ENCODE measurements at places on chromosomes 4 and X.

DNA sequence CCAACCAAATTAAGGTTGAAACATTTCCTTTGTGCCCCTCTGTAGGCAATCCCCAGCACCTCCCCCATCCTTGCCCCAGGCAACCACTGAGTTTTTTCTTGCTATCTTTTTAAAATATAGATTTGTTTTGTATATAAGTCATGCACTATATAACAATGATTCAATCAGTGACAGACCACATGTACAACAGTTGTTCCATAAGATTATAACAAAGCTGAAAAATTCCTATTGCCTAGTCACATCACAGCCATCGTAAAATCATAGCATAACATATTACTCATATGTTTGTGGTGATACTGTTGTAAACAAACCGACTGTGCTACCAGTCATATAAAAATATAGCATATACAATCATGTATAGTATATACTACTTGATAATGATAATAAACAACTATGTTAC lies 211.9 kb upstream of the NRK start:
- no peak for DNase-seq

GRCh38 chr4:164221631-164222030 lies 532.3 kb upstream of the SMIM31 start:
- no peak for DNase-seq

- no peak for DNase-seq
Measured at GRCh38 chrX:108029928-108030711, 14.7 kb upstream of the VSIG1 start.

GRCh38 chrX:73239242-73239641 lies 24.6 kb upstream of the NAP1L2 start:
- no peak for DNase-seq

DNA sequence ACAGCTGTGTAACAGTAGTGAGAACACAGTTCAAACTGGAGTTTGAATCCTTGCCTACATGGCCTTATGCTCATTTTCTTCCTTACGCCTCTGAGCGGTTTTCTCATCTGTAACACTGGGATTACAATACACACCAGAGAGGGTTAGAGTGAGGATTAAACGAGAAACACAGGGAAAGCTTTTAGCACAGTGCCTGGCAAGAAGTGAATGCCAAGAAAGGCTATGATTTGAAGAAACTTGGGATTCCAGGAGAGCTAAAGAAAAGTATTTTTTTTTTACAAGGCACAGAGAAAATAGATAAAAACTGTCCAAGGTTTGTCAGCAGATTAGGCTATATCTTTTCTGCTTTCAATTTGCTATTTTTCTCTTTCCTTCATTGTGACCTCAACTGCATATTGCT lies 246.4 kb downstream of the FBXW7 start:
- DNase-seq: no peak

DNA sequence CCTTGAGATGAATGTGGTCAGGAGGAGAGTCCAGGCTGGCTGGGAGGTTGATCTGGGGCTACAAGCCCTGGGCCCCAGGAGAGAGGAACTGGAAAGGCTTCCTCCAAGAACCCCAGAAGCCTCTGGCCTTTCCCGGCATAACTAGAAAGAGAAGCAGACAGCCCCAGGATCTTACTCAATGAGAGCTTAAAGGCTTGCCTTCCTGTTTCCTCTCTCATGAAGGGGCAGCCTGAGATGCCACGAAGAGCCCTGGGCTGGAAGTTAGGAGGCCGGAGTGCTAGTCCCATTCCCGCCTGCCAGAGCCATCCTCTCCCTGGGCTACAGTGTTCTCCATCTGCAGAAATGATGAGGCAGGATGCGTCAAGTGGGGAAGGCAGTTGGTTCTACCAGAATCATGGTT lies 20.1 kb upstream of the XPNPEP2 start:
- no peak for DNase-seq

GRCh38 chrX:107775734-107776511 lies at the start of gene TSC22D3:
TSC22D3 (minus strand) TSS chrX:107775787; CDS start chrX:107775419, 368 bp downstream.
- peak; percentile 16 for DNase-seq

DNA sequence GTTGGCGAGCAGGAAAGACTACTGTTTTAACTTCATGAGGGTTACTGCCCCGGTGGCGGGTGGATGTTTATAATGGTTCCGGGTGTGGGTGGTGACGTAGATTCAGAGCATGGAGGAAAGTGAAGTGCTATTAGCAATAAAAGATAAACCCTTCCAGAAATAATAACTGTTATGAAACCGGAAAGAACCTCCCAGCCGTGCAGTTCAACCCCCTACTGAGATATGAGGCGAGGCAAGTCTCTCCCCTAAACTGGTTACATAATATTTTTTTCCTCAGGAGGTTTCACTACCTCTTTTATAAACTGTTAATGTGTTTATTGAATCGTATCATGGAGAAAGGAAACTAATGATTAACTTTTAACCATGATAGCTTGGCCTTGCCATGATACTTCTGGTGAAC lies 33.9 kb upstream of the STIM2 start:
- no peak for DNase-seq

DNA sequence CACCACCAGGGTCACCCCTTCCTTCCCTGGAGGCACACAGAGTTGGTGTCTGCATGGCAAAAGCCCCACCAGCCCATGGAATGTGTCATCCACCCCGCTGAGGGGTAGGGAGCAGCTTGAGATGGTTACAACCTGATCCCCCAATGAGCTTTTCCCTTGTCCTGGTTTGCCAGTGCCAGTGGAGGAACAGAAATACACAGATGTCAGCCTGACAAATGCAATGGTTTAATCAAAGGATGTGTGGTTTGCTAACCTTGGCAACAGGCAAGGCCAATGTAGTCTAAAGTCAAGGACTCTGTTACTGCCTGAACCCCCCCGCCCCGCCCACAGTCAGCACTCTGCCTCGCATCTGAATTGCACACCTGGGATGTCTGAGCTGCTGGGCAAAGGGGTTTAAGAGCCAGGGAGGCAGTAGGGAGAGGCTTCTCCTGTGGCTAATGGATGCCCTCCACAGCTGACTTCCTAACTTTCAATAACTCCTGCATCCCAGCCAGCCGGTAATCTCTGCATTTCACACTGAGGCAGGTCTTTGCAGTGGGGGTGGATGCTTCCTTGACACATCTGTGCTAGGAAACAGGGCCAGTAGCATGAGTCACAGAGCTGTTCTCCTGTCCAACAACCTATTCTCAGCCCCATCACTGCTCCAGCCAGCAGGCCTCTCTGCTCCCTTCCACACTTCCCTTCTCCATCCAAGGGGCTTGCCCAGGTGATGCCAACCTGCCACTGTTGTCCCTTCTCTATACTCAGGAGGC lies 137.5 kb downstream of the AMMECR1 start:
- DNase-seq: no peak

- DNase-seq: no peak
Measured at GRCh38 chr4:125283707-125284279, 31.0 kb upstream of the FAT4 start.

- no peak for DNase-seq
Measured at GRCh38 chr4:109191216-109191615, 111.2 kb downstream of the COL25A1 start.
